CD4-positive, alpha-beta T cell (primary cell): ENCODE measurements at places on chromosomes 7 and 10. TPM values are rescaled to one million over a fixed set of nuclear protein-coding genes. Genes with fewer than 3 reads are reported as not detected.

The AOC1 gene
- not detected for total RNA-seq

The POLR3A gene
- 6.7 TPM for total RNA-seq

DNA sequence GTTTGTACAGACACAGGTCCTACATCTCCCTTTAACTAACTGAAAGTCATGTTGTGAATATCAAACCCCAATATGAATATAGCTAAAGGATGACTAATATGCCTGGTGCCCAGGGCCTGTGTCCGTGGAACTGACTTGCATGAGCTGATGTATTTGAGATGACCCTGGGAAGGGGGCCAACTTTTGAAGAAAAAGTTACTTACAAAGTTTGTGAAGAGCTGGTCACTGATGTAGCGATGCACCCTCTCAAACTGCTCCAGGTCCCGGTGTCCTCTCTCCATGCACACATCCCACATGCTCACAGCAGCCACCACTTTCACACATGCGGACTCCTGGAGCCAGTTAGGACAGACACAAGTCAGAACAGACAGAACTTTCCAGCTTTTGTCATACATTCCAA, 106.2 kb downstream of the ABCC2 start:
- H3K4me1 ChIP-seq = no peaks in the 10 kb centered on the region
- H3K36me3 ChIP-seq = peaks cover 3% of the 10 kb centered on the region
- H3K27me3 ChIP-seq = no peaks in the 10 kb centered on the region
- no peak overlapping the region for H3K27ac ChIP-seq

GRCh38 chr10:125231116-125231812, 70.9 kb upstream of the CTBP2 start:
- no peak overlapping the region for H3K27ac ChIP-seq
- H3K36me3 ChIP-seq = no peaks in the 10 kb centered on the region
- no peak for DNase-seq
- peaks cover 4% of the 10 kb centered on the region for H3K27me3 ChIP-seq

DNA sequence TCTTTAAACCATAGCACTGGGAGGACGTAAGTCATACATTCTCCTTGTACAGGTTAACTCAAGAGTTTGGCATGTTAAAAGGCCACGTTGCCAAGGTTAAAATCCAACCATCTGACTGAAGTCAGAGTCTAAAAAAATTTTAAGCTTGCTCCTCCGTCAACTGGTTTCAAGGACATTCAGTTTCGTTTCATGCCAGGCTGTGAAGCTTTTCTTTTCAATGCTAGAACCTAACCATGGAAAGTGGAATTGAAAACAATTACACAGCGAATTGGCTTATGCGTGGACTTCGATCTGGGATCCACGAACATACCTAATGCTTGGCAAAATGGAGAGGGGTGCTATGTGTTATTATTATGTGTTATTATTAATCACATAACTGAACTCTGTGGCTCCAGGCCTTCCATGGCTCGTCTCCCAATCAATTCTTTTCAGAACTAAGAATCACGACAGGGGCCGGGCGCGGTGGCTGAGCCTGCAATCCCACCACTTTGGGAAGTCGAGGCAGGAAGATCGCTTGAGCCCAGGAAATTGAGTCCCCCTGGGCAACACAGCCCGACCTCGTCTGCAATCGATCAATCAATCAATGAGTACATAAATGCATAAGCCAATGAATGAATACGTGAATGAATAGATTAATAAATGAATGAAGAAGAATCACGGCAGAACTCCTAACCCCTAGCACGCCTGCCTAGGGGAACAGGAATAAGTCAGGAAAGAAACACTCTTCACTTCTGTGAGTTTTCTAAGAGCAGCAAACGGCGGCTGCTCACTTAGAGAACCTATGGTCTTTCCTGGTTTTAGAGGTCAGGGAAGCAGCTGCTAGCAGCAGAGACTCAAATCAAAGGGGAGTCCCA, 733 bp upstream of the ARL5B start:
- peak overlapping the region; percentile 79 for H3K4me3 ChIP-seq
- peak; percentile 30 for DNase-seq
- no peaks in the 10 kb centered on the region for H3K27me3 ChIP-seq
- peaks cover 16% of the 10 kb centered on the region for H3K4me1 ChIP-seq

The MGAM2 gene
- not detected for total RNA-seq

The CDH23 gene
- 5.2 TPM for total RNA-seq

DNA sequence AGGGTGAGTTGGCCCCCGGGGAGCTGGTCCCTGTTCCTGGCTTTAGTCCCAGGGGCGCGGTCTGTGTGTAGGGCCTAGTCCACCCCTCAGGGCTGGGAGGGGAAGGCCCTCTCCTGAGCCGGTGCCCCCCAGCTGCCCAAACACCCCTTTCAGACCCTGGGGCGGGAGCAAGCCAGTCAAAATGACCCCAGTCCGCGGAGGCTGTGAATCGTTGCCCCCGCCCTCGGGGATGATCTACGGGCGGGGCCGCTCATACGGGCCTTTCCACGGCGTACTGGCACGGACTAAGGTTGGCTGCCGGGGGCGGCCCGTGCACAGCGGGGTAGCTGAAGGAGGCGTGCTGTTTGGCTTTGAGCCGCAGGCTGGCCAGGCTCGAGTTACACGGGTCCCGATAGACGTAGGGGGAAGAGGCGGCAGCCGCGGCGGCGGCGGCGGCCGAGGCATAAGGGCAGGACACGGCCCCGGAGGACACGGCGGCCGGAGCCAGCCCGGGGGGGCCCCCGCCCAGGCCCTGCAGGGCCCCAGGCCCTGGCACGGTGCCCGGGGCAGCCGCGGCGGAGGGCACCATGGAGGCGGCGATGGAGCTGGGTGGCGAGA, 4.3 kb downstream of the ELOVL3 start:
- H3K4me1 ChIP-seq = peaks cover 40% of the 10 kb centered on the region
- no peaks in the 10 kb centered on the region for H3K36me3 ChIP-seq
- H3K27ac ChIP-seq = no peak overlapping the region
- no peak for DNase-seq
- peaks cover 38% of the 10 kb centered on the region for H3K27me3 ChIP-seq

DNA sequence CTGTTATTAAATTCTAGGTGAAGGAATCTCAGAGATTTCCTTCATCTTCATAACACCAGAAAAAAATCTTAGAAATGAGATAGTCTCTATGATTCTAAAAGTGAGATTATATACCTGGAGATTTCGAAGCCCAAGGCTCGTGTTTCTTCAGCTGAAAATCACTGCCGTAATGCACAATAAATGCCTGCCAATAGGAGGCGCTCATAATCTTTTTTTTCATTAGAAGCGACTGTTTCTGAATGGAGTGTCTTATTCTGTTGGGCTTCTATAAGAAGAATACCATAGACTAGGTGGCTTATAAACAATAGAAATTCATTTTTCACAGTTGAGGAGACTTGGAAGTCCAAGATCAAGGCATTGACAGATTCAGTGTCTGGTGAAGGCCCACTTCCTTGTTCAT, 294.7 kb downstream of the PRKG1 start:
- H3K4me1 ChIP-seq = no peaks in the 10 kb centered on the region
- DNase-seq = no peak
- no peaks in the 10 kb centered on the region for H3K27me3 ChIP-seq
- H3K4me3 ChIP-seq = no peak overlapping the region
- no peaks in the 10 kb centered on the region for H3K36me3 ChIP-seq
- H3K27ac ChIP-seq = no peak overlapping the region

DNA sequence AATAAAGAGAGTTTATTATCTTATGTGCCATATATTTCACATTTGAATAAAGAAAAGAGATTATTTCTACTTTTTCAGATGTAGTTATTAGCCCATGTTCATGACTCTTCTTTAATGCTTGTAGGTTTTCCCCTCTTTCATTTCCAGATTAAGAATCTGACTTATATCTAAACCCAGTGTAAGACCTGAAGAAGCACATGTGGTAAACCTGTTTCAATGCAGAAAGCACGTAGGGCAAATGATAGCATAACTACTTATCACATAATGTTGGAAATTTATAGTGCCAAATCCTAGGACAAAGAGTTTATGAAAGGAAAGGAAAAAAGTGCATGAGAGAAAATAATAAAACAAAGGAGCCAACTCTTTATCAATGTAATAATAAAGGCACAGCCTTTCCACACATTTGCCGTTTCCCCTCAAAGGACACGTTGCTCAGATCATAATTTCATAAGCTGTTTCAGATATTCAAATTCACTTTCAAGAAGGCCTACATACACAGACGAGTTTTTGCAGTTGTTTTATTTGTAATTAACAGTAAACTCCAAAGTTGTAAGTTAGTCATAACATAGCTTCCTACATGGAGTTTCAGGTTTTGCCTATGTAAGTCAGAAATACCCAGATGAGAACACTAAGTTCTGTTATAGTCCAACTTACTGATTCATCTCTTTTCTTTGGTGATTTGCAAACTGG, 88.8 kb upstream of the MDFIC start:
- H3K4me3 ChIP-seq = no peak overlapping the region
- H3K27ac ChIP-seq = no peak overlapping the region
- H3K36me3 ChIP-seq = no peaks in the 10 kb centered on the region
- H3K27me3 ChIP-seq = no peaks in the 10 kb centered on the region
- H3K4me1 ChIP-seq = no peaks in the 10 kb centered on the region
- DNase-seq = no peak

GRCh38 chr10:30977385-30977784, 54.3 kb downstream of the ZNF438 start:
- no peaks in the 10 kb centered on the region for H3K4me1 ChIP-seq
- H3K27me3 ChIP-seq = no peaks in the 10 kb centered on the region
- no peaks in the 10 kb centered on the region for H3K36me3 ChIP-seq
- no peak overlapping the region for H3K4me3 ChIP-seq
- DNase-seq = no peak

DNA sequence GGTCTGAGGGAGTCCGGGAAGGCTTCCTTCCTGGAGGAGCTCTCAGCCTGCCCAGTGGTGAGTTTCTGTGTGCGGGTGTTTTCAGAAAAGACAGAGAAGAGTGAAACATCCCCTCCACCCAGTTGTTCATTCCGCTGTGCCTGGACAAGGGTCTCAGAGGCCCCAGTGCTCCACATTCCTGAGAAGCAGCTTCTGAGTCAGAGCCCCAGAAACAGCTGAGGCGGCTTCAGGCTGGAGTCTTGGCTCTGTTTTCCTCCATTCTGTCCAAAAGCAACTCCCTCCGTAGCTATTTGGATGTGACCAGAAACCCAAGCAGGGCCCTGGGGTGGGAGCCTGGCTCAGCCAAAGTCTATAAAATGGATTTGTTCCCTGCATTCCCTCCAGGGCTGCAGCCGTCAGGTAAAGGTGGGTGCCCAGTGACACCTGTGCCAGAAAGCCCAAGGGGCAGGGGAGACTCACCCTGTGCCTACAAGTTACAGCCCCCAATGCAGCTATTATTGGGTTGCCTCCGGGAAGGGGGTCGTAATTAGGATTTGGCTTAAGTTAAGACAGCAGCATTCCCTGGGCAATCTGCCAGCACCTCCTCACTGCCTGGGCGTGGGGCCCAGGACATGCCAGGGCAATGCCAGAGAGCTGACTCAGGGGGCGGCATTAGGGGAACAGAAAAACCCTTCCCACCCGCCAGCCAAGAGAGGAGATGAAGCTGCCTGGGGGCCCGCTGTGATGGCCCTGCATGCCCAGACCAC, 13.1 kb upstream of the CAMK2G start:
- no peaks in the 10 kb centered on the region for H3K27me3 ChIP-seq
- H3K4me3 ChIP-seq = no peak overlapping the region
- peaks cover 7% of the 10 kb centered on the region for H3K4me1 ChIP-seq
- H3K27ac ChIP-seq = no peak overlapping the region

The OPTN gene
- total RNA-seq = 86.8 TPM

The GPRIN2 gene
- total RNA-seq = not detected

DNA sequence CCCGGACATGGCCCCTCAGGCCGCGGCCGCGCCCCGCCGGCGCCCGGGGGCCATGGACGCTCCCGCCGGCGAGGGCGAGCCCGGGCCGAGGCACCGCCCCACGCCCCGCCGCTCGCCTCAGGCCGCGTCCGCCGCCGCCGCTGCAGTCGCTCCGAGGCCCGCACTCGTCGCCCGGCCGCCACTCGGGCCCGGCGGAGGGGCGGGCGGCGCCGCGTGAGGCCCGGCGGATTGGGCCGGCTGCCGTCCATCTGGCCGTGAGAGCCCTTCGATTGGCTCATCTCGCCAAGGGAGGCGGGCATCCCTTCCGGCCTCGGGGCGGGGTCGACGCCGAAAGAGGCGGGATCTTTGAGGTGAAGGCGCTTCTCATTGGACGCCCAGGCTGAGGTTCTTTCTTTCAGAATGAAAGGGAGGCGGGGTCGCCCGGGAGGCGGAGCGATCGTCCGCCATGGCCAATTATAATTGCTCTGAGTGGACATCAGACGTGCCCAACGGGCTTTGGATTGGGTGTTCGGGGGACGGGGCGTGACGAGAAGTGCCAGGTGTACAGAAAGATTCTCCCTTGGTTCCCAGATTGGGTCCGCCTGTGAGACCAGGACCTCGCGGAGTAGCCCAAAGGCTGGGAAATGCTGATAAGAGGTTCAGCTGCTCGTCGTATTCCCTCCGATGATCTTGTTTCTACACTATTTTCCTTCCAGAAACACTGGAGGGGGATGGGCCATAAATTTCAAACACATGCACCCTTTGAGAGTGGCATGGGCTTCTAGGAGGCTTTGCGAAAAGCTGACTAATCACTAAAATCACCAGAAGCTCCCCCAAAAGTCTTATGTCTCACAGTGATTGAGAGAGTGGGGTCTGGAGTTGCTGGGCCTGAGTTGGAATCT, at the start of gene GNA12:
GNA12 (minus strand) TSS at position 156 of the 881 bp plus-strand sequence; CDS start at position 9, 147 bp downstream.
- H3K4me3 ChIP-seq = peak within 1 kb of the TSS; percentile 67
- peak; percentile 98 for DNase-seq
- H3K27ac ChIP-seq = peak within 1 kb of the TSS; percentile 5
- H3K27me3 ChIP-seq = no peaks in the 10 kb centered on the region
- peaks cover 20% of the 10 kb centered on the region for H3K4me1 ChIP-seq

The ASZ1 gene
- total RNA-seq = not detected

- H3K27me3 ChIP-seq = no peaks in the 10 kb centered on the region
- no peak overlapping the region for H3K27ac ChIP-seq
- no peak for DNase-seq
- no peaks in the 10 kb centered on the region for H3K4me1 ChIP-seq
- no peak overlapping the region for H3K4me3 ChIP-seq
- H3K36me3 ChIP-seq = no peaks in the 10 kb centered on the region
Observed at GRCh38 chr7:47383696-47384445, 198.0 kb downstream of the TNS3 start.

DNA sequence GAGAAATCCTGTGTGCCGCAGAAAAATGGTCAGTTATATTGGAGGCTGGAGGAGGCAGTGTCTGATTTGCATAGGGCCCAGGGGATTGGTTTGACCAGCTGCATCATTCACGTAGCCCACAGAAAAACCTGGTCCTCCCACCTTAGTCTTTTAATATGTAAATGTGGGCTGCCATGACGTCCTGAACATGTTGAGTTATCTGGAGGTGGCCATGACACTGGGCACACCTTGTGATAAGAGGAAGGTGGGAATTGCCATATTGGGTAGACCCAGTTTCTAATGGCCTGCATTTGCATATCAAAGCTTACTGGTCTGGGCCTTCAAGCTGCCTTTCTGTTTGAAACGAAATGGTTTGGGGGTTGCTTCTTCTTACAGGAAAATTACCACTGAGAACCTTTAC, 162.2 kb downstream of the AHR start:
- H3K36me3 ChIP-seq = no peaks in the 10 kb centered on the region
- no peak overlapping the region for H3K4me3 ChIP-seq
- H3K4me1 ChIP-seq = peaks cover 5% of the 10 kb centered on the region
- DNase-seq = no peak
- no peaks in the 10 kb centered on the region for H3K27me3 ChIP-seq
- H3K27ac ChIP-seq = no peak overlapping the region
